ENCODE measurements at places on chromosomes 12 and 14.
A peak's percentile ranks its signal among the peaks of the same experiment; 100 is the strongest.

DNA sequence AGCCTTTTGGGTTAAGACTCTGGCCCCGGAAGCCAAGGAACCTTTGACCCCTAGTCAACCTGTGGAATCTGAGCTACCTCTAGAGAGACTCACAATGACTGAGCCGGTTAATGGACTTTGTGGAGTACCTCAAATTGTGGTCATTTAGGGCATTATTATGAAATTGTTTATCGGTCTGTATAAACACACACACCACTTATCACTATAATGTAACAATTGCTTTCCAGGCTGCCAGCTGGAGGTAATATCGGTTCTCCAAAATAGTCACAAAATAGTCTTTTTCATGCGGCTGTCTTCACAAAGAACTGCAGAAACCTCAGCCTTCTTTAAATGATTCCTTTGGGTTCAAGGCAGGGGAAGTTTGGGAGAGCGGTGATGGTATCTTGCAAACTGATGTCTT is 144.2 kb downstream of the DACT1 start:
- no peak for DNase-seq

- DNase-seq: no peak
Measured at GRCh38 chr14:23347406-23348296, 5.0 kb downstream of the SLC22A17 start.

GRCh38 chr12:9757433-9758025 is 3.2 kb downstream of the CD69 start:
- peak; percentile 75 for DNase-seq

DNA sequence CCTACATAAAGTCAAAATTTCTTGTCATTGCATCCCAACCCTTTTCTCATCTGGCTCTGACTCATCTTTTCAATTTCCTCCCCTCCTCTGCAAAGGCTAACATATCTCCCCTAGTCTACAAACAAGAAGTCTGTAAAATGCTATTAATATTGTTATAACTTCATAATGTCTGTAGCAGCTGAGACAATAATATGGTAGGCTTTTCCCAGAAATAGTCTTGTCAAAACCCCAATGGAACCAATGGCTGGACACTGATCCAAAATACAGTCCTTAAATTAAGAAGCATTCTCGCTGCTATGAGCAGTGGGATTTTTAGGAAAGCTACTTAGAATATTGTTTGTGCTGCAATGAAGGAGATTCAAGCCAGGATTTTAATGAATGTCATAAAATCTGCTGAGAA is 131.4 kb downstream of the KLHL28 start:
- DNase-seq: no peak

GRCh38 chr14:19828314-19828713 is 24.7 kb downstream of the OR4N2 start:
- no peak for DNase-seq

DNA sequence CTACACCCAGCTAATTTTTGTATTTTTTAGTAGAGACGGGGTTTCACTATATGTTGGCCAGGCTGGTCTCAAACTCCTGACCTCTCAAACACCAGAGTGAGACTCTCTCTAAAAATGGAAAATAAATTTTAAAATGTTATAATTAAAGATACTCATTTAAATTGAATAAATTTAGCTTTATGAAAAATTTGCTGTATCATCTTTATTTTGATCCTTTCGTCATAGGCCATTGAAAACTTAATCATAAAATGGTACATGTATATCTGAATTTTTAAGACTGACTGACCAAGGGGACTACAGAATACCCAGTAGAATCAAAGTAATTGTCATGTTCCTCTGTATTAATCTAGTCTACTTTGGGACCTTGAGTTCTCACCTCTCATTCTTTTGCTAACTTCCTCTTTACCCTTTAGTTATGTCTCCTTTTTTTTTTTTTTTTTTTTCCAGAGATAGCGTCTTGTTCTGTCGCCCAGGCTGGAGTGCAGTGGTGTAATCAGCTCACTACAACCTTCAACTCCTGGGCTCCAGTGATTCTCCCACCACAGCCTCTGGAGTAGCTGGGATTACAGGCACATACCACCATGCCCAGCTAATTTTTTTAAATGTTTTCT is 9.5 kb downstream of the RAB5B start:
- DNase-seq: no peak

DNA sequence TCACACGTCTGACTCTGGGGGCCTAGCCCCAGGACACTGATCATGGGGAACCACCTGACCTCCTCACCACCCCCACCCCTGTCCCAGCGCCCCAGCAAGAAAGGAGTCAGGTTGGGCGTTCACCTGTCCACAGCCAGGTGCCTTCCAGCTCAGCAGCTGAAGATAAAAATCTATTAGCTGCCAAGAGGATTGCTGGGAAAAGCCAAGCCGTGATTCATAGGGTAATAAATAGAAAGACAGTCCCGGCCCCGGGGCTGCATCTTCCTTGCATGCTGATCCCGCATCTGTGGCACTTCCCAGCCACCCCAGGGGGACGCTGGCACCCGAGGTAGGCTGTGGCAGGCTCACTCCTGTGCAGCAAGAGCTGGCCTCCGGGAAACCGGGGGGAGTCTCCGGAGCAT is 70.2 kb upstream of the NCOR2 start:
- no peak for DNase-seq

GRCh38 chr14:79896009-79896408 is 315.3 kb downstream of the DIO2 start:
- no peak for DNase-seq

- no peak for DNase-seq
Measured at GRCh38 chr12:104985206-104985605, 910 bp upstream of the NOPCHAP1 start.

- DNase-seq: no peak
Measured at GRCh38 chr12:110467847-110468213, 227 bp downstream of the GPN3 start.

GRCh38 chr14:61690982-61691381 is 4.3 kb upstream of the HIF1A start:
- no peak for DNase-seq

DNA sequence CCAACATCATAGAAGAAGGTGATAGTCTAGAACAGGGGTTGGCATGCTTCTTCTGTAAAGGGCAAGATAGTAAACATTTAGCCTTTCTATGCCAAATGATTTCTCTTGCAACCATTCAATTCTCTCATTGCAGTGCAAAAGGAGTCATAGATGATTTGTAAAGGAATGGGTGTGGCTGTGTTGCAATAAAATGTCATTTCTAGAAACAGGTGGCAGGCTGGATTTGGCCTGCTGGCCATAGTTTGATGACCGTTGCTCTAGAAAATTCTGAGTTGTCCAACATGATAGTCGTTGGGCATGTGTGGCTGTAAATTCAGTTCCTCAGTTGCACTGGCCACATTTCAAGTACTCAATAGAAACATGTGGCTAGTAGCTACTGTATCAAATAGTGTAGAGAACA is 21.7 kb downstream of the SMCO2 start:
- DNase-seq: no peak

DNA sequence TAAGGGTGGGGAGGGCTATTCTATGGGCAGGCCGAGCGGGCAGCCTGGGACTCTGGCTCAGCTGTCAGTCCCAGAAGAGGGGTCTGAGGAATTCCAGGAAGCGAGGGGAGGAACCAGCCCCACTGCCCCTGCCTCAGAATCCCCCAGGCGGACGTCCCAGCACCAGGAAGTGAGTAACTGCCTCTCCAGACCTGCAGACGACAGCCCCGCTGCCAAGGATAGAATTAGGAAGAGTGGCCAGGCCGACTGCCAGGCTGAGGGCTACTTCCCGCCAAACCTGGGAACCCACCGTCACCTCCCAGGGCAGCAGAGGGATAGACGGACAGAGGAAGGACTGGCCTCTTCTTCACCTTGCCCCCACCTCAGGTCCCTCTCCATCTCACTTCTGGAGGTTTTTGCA is 6.7 kb upstream of the BDKRB2 start:
- DNase-seq: no peak

DNA sequence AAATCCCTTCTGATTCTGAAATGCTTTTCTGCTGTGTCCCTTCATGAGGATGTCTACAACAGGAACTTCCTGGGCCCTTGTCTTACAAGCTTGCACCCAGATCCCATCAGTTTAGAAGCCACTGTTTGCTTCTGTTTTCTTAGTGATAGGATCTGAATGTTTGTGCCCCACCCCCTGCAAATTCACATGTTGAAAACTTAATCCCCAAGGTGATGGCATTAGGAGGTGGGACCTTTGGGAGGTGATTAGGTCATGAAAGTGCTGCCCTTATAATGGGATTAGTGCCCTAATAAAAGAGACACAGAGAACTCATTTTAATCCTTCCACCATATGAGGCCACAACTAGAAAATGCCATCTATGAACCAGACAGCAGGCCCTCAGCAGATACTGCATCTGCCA is 36.0 kb upstream of the GNPNAT1 start:
- no peak for DNase-seq

DNA sequence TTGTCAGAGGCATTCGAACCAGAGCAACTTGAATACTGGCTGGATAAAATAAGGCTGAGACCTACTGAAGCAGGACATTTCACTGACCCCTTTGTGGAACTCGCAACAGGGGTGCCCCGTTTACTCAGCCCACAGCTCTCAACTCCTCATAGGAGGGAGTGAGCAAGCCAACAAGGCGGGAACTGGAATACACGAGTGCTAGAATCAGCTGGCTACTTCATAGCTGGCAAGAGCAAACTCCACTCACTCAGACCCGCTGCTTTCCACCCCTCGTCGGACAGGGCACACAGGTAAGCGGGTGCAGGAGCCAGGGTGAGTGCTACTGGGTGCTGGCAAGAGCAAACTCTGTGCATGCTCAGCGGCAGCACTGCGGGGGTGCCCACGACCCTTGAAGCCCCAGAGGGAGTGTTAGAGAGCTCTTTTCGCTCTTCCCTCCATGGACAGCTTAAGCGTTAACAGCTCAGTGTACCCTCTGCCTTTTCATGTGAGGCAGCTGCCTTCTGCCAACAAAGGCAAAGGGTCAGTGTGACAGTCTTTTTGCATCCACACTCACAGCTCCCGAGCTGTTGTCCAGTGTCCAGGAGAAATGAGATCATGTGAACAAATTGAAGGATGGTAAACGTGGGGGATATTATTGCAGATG is 15.7 kb downstream of the CAPZA3 start:
- DNase-seq: no peak

- no peak for DNase-seq
Measured at GRCh38 chr12:5688226-5688625, 256.3 kb downstream of the NTF3 start.

GRCh38 chr12:34214011-34214410 is 191.7 kb downstream of the ALG10 start:
- no peak for DNase-seq

GRCh38 chr12:57416039-57416996 is 14.5 kb downstream of the R3HDM2 start:
- no peak for DNase-seq

GRCh38 chr12:123868791-123869190 is 103.8 kb downstream of the CCDC92 start:
- DNase-seq: no peak

DNA sequence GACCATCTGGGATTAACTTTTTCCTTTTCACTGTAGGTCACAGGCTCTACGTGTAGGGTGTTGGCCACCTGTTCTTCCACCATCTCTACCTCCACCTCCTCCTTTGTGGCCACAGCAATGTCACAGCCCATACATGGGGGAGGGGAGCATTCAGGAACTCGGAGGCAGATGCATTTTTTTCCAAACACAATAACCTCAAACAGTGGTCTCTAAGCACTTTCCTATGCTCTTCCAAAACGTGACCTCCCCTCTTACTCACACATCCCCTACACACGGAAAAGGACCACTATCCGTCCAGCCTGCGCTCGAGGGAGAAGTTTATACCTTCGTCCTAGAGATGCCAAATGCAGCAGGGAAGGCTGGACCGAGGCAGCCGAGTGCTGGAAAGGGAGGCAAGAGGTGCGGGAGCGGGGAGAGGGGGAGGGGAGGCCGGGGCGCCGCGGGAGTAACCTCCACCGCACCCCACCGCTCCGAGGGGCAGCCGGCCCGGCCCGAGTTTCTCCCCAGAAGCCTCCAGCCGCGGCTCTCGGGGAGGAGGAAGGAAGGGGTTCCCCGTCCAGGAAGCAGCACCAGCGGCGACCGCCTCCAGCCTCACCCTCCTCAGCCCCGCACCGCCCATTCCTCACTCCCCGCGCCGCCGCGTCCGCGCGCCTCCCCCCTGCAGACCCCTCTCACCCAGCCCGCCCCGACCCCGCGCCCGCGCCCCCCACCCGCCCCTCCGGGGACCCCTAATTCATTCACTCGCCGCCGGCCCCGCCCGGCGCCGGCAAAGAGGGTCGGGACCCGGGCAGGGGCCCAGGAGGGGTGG is 594 bp downstream of the KRAS start:
- DNase-seq: no peak

DNA sequence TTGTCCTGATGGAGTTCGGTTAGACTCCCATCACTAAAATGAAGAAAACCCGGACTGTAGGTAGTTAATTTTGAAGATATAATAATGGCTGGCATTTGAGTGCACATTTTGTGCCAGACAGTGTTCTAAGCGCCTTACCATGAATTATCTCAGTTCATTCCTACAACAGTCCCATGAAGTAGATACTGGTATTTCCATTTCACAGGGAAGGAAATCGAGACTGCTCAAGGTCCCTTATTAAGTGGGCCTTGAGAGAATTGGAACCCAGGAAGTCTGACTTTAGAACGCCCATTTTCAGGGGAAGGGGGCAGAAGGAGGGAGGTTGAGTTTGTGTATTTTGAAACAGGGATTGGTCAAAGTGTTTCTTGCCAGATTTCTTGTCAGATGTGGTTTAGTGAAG is 855 bp downstream of the MNAT1 start:
- peak; percentile 32 for DNase-seq

DNA sequence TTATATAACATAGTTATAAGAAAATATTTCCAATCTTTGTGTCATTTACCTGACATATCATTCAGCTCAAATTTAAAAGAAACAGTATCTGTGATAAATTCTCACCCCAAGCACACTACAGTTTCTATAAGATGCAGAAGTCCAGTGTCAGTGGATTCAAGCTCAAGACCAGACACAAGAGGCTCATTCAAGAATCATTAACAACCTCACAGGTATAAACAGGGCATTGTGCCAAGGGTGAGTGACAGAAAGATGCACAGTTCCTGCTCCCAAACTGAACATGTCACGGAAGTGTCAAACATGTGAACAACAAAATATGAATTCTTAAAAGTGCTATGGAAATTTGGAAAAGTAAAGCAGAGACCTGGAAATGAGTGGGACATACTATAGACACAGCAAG is 12.8 kb downstream of the ATP2B1 start:
- no peak for DNase-seq

GRCh38 chr12:82954064-82954463 is 267.4 kb downstream of the TMTC2 start:
- DNase-seq: no peak

- no peak for DNase-seq
Measured at GRCh38 chr12:54463034-54463433, 10.4 kb downstream of the GTSF1 start.

- no peak for DNase-seq
Measured at GRCh38 chr12:74891083-74891668, 318.5 kb downstream of the KCNC2 start.
